NCI-H1417 (cell line): ENCODE measurements at places on chromosomes 2 and 18.

- DNase-seq = no peak
These were observed 56.2 kb downstream of the EMILIN2 start for GRCh38 chr18:2903006-2903405.

GRCh38 chr2:105034170-105034569, 3.7 kb upstream of the MRPS9 start:
- DNase-seq = no peak

GRCh38 chr2:119723186-119723585, 36.5 kb upstream of the PTPN4 start:
- no peak for DNase-seq

- DNase-seq = no peak
These were observed 403.8 kb downstream of the DCDC2C start for GRCh38 chr2:4107179-4107578.

DNA sequence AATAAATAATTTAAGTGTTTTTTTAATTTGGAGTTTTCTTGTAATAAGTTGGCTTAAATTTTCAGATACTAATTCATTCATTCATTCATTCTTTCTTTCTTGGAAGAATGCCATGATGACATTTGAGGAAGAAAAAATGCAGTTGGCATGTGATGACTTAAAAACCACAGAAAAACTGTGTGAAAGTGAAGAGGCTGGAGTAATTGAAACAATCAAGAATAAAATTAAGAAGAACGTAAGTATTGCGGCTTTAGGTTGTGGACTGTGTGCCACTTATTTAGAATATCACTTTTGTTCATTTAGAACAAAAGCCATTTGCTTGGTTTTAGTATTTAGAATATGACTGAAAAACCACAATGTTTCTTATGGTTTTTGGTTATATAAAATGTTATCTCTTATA, 51.4 kb downstream of the TTC39C start:
- no peak for DNase-seq

- DNase-seq = peak; percentile 98
These were observed 422.3 kb upstream of the CELF4 start for GRCh38 chr18:37987901-37988300.

- DNase-seq = no peak
These were observed 69.0 kb downstream of the LAMA3 start for GRCh38 chr18:23758281-23758680.

DNA sequence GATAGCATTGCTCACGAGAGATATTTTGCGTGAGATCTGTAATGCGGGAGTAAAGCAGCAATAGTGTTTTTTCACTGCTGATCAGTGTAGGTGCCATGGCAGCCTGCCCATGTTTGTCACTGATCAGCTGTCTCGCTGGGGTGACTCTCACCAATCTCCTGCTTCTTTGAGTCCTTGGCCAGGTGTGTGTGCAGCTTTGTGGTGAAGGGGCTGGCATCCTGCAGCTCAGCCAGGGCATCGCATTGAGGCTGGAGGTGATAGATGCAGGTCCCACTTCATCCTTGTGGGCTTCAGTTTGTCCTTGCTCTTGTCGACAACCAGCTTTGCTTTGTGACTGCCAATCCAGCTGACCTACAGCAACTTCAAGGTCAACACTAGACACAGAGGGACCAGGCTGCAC, 258.3 kb upstream of the CXCR4 start:
- no peak for DNase-seq

GRCh38 chr2:74789271-74789670, 44.7 kb upstream of the HK2 start:
- no peak for DNase-seq

DNA sequence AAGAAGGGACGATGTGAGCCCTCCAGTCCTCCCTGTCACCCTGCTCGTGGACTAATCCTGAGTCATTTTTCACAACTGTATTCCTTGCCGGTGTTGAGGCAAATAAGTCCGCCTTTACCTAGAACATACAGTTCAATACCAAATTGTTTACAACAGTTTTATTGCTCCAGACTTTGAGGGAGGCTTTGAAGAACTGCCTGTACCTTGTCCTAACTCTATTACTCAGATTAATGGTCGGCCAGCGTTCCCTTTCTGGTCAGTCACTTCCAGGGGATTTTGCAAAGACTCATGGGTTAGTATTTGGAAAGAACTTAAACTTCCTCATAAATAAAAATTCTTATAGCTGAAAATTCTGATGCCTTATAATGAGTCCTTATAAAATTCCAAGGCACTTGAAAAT, 85.1 kb upstream of the ZNF532 start:
- DNase-seq = no peak

- DNase-seq = no peak
These were observed 40.5 kb downstream of the ANKRD12 start for GRCh38 chr18:9177031-9177430.

DNA sequence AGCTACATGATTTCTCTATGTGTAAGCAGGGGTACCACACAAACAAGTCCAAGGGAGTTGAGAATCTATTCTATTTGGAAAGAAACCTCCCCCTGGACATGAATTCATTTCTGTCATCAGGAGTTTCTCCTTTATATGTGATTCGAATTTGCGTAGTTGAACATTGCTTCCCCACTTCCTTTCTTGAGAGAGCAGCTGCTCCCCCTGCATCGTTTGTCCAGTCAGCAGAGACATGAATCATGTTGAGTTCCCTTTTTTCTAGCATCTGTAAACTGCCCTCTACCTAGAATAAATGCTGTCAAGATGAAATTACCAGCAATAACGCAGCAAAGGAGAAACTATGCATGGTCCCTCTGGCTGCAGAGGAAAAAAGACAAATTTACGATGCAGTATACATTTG, 73.8 kb downstream of the KIF5C start:
- no peak for DNase-seq

DNA sequence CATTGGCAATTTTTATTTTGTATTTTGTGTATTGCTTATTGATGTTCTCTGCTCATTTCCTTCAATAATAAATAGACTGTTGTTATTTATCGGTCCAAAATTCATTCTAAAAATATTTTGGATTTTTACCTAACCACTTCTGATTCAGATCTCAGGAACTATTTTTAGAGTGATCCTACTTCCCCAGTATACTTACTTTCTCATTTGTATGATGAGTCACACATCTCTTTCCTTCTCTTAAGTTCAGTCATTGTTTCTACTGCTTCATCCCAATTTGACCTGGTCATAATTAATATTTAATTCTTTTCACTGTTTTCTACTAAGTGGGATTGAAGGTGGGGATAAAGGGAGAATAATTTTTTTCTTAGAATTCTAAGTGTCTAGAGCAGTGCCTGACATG, 75.1 kb downstream of the AGPS start:
- DNase-seq = no peak

GRCh38 chr2:61074100-61074499, 8.4 kb downstream of the SANBR start:
- no peak for DNase-seq

DNA sequence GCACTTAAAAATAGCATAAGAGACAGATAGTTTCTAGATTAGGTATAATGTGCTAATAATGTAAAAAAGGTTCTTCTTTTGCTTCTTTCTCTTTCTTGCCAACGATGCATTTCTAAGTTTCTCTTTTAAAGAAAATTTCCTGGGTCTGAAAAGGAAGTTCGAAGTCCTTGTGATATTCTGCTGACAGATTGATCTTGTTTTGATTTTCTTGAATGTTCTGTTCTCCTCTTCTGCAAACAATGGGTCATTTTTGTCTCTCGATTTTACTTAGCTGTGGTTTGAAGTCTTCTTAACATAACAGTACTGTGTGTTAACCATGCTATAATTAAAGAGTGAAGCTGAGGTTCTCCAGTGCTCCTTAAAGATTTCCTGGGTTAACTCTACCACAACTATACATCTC, 61.1 kb upstream of the ACYP2 start:
- no peak for DNase-seq

DNA sequence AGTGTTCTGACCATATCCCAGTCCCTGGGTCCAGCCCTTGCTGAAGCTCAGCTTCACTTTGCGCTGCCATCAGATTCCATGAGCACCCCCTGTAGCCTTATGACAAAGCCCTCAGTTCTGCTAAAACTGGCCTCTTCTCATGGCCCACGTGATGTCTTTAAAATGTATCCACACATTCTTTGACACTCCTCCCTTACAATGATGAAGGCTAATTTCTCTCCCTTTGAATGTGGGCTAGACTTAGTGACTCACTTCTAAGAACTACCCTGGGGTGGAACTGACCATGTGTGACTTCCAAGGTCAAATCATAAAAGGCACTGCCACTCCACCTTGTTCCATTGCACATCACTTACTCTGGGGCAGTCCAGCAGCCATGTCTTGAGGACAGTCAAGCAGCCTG, 45.4 kb upstream of the GORASP2 start:
- no peak for DNase-seq

- DNase-seq = no peak
These were observed 25.9 kb upstream of the TYMS start for GRCh38 chr18:631560-631959.

DNA sequence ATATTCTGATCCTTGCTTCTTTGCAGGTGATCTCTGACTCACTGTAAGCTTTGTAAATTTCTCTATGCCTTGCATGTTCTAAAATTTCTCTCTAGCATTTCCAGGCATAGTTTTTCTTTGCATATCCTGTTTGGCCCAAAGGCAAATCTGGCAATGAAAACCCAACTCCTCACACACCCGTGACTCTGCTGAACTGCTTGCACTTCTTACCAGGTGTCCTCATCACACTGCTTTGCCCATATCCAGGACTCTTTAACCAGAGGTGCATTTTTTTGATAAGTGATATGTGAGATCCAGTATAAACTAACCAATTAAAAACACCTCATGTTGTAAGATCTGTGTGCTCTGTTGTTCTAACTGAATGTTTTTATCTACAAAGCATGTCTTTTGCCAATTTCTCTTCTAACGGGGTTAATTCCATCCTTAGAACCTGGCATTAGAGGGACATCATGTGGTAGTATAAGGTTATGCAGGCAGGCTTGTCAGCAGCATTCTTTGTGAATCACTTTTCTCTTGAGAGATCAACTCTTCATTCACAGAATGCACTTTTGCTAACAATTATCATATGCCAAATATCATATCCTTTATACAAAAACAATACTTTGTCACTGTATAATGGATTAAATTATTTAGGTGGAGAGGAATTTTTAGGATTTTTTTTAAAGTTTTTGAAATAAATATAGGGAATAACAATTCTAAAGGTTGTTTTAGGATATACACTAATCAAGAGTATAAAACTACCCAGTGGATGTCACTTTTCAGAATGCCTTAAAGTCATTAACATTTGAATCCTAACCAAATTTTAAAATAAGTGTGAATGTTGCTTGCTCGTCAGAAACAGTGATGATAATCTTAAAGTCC, 20.8 kb upstream of the TMX3 start:
- peak; percentile 79 for DNase-seq

GRCh38 chr2:217939220-217939619, 63.6 kb downstream of the TNS1 start:
- no peak for DNase-seq

GRCh38 chr18:36572135-36572856, 256.5 kb downstream of the TPGS2 start:
- peak; percentile 75 for DNase-seq

DNA sequence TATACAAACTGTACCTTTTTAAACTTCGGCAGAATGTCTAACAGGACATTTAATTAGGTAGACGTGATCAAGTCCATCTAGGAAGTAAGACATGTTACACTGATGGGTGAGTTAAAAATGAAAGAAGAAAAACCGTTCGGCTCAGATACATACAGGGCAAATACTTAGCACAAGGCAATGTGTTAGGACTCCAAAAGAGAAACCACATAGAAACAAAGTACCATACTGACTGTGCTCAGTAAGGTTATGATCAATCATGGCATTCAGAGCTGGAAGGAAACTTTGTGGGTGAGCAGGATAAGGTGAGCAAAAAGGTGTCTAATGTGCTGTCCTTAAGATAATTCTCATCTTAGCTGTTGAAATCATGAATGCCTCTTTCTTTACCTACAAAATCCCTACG, 211.9 kb downstream of the STK39 start:
- DNase-seq = no peak

GRCh38 chr2:207131594-207131993, 34.2 kb downstream of the KLF7 start:
- DNase-seq = no peak

GRCh38 chr2:201915446-201915845, 109.1 kb downstream of the CDK15 start:
- no peak for DNase-seq

DNA sequence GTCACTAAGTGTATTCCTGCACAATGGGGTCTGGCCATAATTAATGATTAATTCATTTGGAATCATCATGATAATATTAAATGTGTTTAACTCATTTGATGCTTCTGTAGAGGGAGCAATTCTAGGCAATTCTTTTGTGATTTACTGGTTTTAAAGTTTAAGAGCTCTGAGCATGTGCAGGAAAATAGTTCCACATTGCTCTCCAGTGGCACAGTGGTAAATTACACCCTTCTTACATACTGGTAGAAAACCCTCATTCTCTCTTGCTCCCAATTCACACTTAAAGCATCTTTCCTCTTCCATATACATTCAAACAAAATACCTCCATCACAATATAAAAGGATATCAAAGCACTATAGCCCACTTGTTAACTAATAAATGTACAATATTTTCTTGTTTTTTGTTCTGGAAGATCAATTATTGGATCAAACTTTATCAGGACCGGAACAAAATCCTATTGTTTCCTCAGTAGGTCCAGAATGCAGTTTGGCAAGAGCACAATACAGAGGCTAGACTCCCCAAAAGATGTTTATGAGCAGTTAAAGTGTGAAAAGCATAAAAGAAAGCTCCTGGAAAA, 844.3 kb downstream of the MBD2 start:
- peak; percentile 91 for DNase-seq

- DNase-seq = no peak
These were observed 39.5 kb downstream of the VWC2L start for GRCh38 chr2:214450118-214450894.

GRCh38 chr2:27118525-27119329, at the start of gene CGREF1:
Gene CGREF1 (minus strand): TSS chr2:27119128. CDS start chr2:27104366, 14,762 bp downstream.
- peak; percentile 50 for DNase-seq

- DNase-seq = no peak
These were observed 34.4 kb upstream of the CABYR start for GRCh38 chr18:24104486-24104885.

- DNase-seq = no peak
These were observed 2.0 kb downstream of the EDAR start for GRCh38 chr2:108986916-108987510.

DNA sequence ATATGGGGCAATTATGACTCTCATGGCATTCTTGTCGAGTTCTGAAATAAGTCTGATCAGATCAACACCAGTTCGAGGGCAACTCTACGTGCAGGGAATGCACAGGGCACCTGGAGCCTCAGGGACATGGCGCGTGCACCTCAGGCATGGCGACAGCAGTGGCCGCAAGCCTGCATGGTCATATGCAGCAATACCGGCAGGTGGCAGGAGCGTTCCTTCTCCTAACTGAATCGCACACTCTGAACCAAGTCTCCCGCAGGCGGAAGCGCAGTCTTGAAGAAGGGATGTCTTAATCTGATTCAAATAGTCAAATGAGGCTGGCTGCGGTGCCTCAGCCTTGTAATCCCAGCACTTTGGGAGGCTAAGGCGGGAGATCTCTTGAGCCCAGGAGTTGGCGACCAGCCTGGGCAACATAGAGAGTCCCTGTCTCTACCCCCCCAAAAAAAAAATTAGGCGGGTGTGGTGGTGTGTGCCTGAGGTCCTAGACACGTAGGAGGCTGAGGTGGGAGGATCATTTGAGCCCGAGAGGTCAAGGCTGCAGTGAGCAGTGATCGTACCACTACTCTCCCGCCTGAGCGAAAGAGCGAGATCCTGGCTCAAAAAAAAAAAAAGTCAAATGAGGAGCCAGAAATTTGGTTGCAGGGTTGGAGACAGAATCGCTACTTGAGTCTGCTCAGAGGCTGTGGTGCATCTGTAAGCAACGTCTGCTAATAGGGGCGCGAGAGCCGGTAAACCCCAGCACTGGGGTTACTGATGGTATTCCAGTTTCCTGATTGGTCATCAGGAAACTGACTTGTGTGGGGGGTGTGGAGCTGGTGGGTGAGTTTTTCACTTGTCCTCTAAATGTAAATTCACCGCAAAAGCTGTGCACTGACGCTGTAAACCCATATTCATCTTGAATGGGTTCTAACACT, 28.8 kb downstream of the FHL2 start:
- peak; percentile 64 for DNase-seq
